ENCODE measurements at places on chromosomes 16 and 17.

- DNase-seq, result no peak
Observed at GRCh38 chr17:50508573-50509460, 578 bp downstream of the MYCBPAP start.

DNA sequence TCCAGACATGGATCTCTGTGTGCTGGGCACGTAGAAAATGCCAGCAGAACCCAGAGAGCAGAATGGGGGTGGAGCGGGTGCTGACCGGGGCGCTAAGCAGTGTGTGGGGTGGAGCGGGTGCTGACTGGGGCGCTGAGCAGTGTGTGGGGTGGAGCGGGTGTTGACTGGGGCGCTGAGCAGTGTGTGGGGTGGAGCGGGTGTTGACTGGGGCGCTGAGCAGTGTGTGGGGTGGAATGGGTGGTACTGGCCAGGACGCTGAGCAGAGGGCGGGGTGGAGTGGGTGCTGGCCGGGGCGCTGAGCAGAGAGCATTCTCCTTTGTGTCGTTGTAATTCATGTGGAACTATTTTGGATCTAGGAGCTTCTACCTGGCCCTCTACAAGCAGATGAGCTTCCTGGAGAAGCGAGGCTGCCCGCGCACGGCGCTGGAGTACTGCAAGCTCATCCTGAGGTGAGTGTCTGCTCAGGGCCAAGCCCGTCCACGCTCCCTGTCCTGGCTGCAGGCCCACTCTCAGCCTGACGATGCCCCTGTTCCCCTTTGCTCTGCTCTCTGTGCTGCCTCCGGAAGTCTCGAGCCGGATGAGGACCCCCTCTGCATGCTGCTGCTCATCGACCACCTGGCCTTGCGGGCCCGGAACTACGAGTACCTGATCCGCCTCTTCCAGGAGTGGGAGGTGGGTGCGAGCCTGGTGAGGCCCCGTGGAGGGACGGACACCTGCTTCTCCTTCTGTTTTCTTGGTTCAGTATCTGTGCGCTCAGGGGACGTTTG, 20.3 kb upstream of the MC1R start:
- DNase-seq, result no peak

DNA sequence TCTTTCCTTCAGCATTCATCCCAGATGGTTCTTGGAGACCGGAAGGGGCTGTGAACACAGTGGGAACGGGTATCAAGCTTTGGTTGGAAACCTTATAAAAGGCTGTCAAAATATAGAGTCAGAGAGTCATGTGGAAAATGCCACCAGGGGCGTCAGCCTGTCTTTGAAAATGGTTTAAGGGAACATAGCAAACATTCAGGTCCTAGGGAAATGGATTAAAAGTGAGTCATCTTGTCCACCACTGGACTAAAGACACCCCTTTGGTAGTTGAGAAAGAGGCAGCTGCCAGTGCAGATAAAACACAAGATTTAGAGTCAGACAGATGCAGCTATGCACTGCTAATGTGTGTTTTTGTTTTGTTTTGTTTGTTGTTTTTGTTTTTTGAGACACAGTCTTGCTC, 47.8 kb upstream of the BCO1 start:
- no peak for DNase-seq

DNA sequence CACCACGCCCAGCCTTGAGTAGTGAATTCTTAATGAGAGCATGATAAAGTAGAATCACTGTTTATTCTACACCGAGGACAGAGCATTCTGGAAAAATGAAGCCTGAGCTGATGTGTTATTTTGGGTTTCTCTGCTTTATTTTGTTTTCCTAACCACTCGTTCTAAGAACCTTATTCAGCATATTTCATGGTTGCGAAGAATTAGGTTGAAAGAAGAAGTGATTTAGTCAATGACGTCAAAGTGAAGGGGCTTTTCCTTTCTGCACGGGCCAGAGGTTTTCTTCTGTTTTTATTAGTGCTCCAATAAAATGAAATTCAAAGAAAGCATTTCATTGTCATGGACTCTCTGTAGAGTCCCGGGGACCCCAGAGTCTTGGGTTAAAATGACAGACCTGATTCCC, 178.5 kb downstream of the MAF start:
- no peak for DNase-seq

DNA sequence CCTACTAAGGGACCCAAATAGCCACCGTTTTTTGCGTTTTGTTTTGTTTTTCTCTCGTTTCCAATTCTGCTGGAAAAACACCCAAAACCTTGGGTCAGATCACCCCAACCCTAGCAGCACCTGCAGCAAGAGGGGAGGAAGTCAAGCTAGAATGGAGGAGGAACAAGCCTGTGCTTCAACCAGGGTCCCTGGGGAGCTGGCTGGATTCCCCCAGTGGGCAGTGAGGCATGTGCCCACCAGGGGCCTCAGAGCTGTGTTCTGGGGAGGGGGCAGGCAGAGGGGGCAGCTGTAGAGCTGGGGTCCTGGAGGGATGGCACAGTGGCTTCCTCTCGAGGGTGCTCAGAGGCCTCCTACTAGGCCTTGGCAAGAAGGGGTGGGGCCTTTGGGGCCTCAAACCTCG, 6.5 kb downstream of the CD79B start:
- DNase-seq, result no peak

- DNase-seq, result no peak
Observed at GRCh38 chr17:43813386-43813785, 19.6 kb downstream of the MPP3 start.

GRCh38 chr16:30499284-30499683, 26.7 kb downstream of the ITGAL start:
- no peak for DNase-seq

GRCh38 chr16:64185954-64186353, 935.9 kb downstream of the CDH11 start:
- DNase-seq, result no peak

DNA sequence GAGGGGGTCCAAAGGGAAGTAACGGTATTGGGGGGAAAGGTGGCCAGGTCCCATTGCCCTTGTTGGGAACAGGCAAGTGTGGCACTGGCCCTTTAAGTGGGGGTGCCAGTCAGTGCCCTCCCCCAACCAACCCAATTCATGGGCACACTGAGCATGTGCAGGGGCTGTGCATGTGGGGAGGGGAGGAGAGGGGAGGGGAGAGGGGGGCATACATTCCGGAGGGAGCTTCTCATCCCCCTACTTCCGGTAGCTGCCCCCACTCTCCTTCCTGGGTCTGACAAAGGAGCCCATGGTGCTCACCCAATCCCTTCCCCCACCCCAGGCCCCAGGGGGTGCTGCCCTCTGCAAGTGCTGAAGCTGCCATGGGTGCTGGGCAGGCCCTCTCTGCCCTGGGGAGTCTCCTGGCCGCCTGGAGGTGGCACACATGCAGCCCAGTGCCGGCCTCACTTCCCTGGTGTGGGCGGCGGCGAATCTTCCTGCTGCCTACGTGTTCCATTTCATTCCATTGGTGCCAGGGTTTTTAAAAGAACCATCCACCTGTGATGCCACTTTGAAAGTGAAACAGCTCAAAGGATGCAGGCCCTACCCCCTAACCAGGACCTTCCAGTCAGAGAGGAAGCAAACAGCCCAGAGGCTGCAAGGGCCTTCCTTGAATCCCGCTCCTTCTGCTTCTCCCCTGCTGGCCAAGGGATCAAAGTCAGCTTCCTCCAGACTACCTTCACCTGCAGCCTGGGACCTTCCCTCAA, 11.0 kb downstream of the HEXIM2 start:
- DNase-seq, result peak; percentile 42

- no peak for DNase-seq
Observed at GRCh38 chr17:75001915-75002843, 10.3 kb upstream of the MRPL58 start.

DNA sequence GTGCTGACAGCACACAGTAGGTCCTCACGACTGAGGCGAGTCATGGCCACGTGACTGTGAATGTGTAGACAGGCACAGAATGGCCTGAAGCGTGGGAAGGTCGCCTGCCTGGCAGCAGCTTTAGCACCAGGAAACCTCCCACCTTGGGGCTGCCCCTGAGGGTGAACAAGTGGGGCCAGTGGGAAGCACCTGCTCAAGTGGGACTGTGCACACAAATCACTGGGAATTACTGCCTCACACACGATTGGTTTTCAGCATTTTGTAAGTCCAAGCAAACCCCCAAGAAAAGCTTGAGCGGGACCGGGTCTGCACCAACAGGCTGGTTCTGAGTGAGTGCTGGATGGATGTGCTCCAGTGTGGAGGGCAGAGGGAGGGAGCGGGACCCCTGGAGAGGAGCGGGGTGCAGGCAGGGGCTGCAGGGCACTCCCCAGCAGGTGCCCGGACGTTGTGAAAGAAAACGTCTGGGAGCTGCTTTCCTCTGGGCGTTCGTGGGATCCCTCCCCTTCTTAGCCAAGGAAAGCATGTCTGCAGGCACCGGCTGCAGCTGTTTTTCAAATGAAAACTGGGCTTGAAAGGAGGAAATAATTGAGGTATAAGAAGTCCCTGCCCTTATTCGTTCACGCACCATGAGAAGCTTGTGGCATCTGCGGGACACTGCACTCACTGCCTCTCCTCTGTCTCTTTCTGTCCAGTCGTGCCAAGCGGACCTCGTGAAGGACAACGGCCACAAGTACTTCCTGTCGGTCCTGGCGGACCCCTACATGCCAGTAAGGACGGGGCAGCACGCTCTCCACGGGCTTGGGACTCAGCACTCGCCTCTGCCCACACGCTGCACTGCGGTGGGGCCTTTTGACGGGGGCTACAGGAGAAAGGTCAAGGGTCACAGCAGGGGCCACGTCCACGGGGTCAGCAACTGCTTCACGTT, 111.7 kb upstream of the CHMP6 start:
- peak; percentile 26 for DNase-seq

DNA sequence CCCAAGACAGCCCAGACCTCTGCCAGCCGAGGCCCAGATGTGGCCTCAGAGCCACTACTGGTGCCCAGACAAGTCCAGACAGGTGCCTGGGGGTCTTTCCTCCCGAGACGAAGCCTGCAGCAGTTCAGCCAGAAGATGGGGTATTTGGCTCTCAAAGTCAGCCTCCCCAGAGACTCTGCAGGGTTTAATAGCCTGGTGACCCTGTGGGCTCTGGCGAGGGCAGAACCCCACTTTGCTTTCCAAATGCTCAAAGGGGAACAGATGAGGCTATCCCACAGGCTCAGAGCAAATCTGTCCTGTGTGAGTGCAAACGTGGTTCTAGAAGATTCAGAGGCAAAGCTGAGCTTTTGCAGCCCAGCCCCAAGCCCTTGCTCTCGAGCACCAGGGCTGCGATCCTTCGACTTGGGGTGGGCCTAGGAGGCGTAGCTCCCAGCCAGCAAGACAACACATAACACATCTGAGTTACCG, 236.0 kb downstream of the MRTFB start:
- DNase-seq, result no peak

GRCh38 chr17:31738488-31738887, 120.6 kb downstream of the COPRS start:
- no peak for DNase-seq

DNA sequence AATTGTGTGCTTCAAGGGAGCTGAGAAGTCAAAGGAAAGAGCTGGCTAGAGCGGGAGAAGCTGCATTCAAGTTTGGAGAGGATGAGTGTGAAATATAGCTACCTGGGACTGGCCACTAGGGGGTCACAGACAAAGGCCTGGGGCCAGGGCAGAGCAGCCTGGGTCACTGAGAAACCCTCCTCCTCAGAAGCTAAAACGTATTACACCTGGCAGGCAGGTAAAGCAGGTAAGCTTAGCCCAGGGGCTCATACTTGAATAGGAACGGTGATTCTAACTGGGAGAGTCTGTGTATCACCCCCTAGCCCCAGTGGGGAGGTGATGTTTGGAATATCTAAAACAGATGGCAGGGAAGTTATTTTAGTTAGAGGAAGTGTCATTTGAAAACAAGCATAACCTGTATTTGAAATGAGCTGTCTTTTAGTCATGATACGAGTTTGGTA, 6.8 kb downstream of the KRT37 start:
- no peak for DNase-seq

DNA sequence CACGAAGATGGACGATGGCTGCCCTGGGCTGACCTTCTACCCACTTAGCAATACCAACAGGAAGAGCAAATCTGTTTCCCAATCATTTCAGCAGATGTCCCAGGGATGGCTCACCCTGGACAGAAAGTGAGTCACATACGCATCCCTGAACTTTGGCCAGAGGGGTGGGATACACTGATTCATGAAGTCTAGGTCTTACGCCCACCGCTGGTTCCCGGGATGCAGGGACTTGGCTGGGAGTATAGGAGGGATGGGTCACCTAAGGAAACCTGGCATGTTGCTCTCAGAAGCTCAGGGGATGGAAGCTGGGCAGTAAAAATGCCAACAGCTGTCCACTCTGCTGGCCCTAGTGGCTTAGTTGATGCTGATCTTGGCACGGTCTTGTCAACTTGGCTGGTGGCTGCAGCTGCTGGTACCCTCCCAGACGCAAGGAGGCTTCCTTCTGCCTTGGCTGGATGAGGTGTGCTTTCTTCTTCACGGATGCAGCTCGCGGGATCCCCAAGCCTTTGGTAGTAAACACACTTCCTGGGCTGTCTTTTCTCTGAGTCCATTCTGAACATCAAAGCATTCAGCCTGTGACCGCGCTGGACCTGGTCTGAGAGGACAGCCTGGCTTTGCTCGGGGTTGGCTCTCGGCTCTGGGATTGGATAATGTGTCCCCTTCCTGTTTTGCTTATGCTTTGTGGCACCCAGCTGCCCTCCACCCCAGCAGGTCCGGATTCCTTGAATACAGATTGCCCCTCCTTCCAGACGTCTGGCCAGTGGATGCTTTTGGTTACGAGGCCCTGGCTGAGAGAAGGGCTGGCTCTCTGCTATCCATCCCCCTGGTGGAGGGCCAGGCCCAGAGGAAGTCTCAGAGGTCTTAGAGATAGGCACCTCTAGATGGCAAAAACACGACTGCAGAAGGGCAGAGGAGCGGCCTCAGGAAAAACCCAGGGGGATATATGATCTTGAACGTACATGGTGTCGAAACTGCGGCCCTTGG, 71.5 kb downstream of the RAP1GAP2 start:
- DNase-seq, result no peak

GRCh38 chr16:83727751-83728352, 79.9 kb upstream of the HSBP1 start:
- DNase-seq, result no peak

- DNase-seq, result peak; percentile 19
Observed at GRCh38 chr16:57609541-57610401, 18.7 kb upstream of the ADGRG1 start.

GRCh38 chr17:45262516-45263476, 902 bp upstream of the SPATA32 start:
- no peak for DNase-seq

- peak; percentile 84 for DNase-seq
Observed at GRCh38 chr17:76072148-76072858, at the start of gene SRP68. Gene SRP68, minus strand, starts transcription at chr17:76072517. Its CDS starts 26 bp downstream, at chr17:76072491.

DNA sequence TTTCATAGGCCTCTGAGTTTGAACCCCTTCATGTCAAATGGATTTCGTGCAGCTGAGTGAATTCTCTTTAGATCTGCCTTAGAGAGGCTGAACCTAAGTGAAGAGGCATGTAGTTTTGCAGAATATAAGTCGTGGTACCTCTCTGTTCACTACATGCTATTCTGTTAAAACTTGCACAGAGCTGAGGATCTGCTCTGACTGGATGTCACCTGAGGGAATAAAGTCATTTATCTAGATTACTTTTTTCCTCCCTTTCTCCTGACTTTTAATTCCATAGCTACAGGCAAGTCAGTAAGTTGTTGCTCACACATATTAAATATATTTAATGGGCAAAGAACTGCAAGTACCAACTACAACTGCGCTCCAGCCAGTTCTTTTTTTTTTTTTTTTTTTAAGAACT, 64.7 kb downstream of the WNT3 start:
- DNase-seq, result no peak
